ENCODE measurements at places on chromosomes 12 and 14.

DNA sequence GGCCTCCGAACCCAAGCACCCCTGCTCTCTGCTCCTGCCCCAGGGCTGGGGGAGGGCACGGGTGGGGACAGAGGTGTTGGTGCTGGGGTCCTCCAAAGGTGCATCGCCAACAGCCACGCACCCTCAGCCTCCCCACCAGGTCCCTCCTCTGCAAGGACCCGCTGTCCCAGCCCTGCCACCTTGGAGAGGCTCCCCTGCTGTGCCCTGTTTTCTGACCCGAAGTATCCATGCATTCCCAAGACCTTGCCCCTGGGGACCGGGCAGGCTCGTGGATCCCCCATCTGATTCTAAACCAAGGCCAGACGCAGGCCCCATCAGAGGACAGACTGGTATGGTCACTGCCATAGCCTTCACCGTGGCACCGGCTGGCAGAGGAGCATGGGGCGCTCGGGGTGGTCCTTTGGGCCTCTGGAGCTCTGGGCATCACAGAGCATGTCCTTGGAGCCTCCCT lies 22.7 kb upstream of the BEGAIN start:
- DNase-seq: no peak

GRCh38 chr12:118463677-118464076 lies 87.3 kb downstream of the SUDS3 start:
- DNase-seq: no peak

DNA sequence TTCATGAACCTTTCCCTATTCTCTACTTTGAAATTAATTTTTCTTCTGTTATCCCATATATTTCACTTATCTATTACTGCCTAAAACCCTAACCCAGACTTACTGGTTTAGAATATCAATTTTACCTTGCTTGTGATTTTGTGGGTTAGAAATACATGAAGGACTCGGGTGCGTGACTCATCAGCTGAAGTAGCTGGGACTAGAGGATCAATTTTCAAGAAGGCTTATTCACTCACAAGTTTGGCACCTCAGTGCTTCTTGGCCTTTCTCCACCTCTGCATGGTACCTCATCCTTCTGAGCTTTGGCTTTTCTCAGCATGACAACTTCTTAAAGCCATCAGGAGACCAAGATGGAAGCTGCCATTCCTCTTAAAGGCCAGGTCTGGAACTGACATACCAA lies 57.8 kb downstream of the TMEM117 start:
- DNase-seq: no peak

- no peak for DNase-seq
Measured at GRCh38 chr14:54102051-54102456, 145.4 kb upstream of the BMP4 start.

DNA sequence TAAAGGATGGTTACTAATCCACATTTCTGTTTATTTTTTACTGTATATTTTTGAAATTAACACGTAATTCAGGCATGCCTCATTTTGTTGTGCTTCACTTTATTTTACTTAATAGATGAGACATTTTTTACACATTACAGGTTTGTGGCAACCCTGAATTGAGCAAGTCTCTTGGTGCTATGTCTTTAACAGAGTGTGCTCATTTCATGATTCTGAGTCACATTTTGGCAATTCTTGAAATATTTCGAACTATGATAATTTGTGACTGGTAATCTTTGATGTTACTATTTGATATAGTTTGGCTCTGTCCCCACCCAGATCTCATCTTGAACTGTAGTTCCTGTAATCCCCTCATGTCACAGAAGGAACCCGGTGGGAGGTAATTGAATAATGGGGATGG lies 1120.5 kb upstream of the FLRT2 start:
- DNase-seq: no peak

GRCh38 chr12:15520083-15520482 lies 197.8 kb downstream of the PTPRO start:
- no peak for DNase-seq

DNA sequence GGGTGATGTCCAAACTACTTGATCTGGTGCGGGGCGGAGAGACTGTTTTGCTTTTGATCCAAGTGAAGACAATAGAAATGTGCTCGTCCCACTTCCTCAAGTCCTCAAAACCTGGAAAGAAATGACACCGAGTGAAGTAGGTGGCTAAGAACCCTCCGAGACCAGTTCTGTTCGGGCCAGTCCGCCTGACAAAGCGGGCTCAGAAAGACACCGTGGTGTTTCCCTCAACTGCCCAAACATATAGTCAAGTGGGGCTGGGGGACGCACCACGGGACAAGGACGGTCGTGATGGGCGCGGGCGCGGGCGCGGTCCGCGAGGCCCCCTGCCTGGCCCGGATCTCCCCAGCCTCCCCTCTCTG lies 1.6 kb downstream of the PHLDA1 start:
- DNase-seq: no peak

GRCh38 chr14:36091096-36091495 lies 85.4 kb downstream of the PTCSC3 start:
- DNase-seq: no peak

DNA sequence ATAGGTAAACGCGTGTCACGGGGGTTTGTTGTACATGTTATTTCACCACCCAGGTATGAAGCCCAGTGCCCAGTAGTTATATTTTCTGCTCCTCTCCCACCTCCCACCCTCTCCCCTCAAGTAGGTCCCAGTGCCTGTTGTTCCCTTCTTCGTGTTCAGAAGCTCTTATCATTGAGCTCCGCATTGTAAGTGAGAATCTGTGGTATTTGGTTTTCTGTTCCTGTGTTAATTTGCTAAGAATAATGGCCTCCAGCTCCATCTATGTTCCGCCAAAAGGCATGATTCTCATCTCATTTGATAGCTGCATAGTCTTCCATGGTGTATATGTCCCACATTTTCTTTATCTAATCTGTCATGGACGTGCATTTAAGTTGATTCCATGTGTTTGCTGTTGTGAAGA lies 6.9 kb upstream of the GPRC5D start:
- no peak for DNase-seq

DNA sequence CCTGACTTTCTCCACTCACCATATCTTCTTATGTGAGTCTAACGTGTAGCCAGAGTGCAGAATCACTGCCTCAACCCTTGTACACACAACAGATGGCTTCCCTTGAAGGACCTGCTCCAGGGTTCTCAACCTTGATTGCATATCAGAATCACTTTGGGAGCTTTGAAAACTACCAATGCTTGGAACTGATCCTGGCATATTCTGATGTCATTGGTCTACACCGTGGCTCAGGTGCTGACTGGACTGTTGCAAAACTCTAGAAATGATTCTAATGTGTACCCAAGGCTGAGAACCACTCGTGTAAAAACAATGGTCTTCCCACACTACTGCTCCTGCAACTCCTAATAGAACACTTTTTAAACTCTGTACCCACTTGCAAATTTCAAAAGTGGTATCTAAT lies 18.5 kb downstream of the TMEM132D start:
- no peak for DNase-seq

DNA sequence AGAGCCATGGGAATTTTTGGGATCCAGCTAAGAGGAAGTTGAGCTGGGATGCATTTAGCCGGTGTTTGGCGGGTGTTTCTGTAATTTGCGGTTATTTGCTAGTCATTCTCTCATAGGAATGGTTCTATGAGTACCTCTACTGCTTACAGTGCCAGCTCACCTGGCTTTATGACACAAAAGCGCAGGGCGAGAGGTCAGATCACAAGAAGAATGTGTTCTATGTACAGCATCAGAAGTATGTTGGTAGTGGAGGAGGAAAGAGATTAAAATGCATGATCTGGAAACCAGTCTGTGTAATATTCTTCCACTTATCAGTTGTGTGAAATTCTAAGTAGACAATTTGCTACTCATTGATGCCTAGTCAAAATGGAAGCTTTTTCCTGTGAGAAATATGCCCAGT lies 173.3 kb downstream of the ADCK1 start:
- DNase-seq: no peak

- DNase-seq: no peak
Measured at GRCh38 chr12:117380083-117380482, 18.7 kb upstream of the NOS1 start.

DNA sequence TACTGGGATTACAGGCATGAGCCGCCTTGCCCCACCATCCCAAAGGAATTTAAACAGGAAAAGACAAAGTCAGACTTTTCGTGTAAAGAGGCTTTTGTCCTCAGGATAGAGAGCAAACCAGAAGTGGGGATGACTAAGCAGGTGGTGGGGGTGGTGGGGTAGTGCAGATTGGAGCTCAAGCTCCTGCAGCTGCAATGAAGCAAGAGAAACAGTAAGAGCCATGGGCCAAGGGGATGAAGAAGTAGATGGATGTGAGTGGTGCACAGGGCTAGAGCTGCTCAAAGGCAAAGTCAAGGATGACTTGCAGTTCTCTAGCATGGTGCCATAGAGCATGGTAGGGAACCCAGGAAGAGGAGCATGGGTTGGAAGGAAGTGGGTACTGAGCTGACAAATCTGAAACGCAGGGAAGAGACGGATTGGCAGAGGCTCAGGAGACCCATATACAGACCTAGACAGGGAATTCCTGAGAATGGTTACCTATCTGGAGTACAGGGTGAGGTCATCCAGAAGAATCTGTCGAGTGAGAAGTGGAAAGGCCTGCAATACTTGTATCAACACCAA lies 11.4 kb upstream of the RNF34 start:
- DNase-seq: no peak

DNA sequence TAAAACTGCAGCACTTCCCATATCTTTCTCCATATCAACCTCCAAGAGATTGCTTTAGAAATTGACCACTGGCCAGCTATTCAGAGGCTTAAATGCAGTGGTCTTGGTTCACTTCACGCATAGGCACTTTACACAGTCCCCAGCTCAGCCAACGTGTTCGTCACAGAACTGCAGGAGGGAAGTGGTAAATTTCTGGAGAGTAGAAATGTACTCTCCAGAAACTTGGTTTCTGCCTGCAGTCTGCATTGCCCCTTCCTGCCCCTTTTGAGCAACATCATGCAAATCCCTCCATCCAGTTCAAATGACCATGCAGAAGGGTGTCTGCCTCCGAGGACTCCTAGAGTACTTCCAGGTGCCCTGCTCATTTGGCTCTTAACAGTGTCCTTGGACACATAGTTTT lies 42.7 kb upstream of the NEDD1 start:
- DNase-seq: no peak

DNA sequence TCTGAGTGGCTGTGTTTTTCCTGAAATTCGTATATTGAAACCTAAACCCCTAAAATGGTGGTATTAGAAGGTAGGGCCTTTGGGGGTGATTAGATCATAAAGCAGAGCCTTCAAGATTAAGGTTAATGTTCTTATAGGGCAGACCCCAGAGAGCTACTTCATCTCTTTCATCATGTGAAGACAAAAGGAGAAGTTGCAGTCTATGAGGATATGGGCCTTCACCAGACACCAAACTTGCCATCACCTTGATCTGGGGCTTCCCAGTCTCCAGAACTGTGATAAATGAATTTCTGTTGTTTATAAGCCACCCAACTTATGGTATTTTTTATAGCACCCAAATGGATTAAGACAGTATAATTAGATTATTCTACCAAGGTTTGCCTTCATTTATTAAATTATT lies 275.0 kb upstream of the ATP2B1 start:
- no peak for DNase-seq

DNA sequence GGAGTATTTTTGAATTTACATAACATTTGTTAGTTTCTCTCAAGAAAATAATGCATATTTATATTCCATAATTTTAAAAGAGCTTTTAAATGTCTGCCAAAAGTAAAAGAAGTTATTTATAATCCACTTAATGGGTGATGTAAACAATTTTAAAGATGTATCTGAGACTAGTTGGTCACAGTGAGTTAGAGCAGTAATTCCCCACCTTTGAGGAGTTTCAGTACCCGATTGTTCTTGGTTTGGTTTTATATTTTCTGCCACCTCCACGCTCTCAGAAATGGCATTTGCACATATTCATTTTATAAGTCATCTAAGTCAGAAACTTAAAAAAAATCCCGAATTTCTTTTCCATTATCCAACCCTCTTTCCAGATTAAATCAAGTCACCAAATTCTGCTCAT lies 153.2 kb downstream of the SLC35F4 start:
- DNase-seq: no peak

DNA sequence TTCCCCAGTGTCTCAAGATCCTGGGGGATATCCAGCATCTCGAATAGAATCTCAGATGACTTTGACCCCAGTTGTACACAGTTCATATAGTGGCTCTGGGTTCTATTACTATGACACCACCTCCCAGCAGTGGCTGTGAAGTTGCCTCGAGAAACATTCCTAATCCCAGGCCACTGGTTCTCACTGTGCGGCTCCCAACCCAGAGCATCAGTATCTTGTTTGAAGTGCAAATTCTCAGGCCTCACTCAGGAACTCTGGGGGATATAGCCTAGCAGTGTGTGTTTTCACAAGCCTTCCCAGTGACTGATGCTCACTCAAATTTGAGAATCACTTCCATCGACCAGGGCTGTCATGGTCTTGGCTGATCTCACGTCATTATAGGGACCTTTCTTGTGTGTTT lies 69.3 kb upstream of the IGF1 start:
- DNase-seq: no peak

DNA sequence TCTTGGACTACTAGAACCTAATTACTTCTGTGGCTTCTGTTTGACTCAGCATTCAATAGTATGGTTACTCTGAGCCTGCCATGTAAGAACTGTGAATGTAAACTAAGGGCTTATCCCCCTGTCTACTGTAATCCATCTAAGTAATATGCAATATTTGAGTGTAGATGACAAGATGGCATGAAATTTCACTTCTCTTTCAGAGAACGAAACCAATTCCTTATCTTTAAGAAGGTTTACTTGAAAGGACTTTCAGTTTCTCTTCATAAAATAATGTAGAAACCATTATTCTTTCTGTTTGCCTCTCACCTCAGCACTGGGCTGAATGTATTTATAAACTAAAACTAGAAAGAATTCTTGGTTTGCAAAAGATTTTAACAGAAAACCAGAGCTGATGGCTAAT lies 60.4 kb upstream of the ARID2 start:
- DNase-seq: no peak

GRCh38 chr12:57604454-57604991 lies at the start of gene DTX3:
Gene DTX3, plus strand, starts transcription at chr12:57604824. Its CDS starts 1,694 bp downstream, at chr12:57606518.
- DNase-seq: no peak

- no peak for DNase-seq
Measured at GRCh38 chr14:56874375-56874774, 64.1 kb upstream of the OTX2 start.

DNA sequence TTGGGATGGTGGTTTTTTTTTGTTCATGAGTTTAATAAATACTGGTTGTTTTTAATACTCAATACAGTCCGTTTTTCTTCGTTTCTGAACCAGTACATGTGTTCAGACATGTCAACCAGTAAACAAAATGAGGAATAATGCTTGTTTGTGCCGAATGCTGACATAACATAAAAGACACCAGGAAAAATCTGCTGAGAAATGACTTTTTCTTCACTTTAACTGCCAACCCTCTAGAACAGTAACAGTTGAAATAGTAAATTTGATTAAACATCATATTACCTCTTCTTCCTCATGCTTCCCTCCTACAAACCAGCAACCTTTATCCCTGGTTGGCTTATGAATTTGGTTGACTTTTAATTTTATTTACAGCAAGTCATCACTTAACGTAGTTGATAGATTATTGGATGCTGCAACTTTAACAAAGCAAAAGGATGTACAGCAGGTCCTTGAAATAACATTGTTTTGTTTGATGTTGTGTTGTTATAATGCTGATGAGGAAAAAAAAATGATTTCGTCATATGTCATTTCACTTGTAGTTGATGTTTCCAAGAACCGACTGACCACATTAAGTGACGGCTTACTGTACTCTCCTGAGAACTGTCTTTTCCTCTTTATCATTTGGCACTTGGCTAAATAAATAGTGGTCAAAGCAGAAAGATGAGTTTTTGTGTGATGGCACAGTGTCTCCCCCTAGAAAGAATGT lies 340.5 kb downstream of the TMTC2 start:
- no peak for DNase-seq

All from central memory CD8-positive, alpha-beta T cell (primary cell).